ENCODE measurements at places on chromosomes 5 and 9. TPM values are rescaled to one million over a fixed set of nuclear protein-coding genes. Genes with fewer than 3 reads are reported as not detected.

Gene GABRA6
- not detected for total RNA-seq

Gene CTXN3
- not detected for total RNA-seq

Gene GRIA1
- not detected for total RNA-seq

DNA sequence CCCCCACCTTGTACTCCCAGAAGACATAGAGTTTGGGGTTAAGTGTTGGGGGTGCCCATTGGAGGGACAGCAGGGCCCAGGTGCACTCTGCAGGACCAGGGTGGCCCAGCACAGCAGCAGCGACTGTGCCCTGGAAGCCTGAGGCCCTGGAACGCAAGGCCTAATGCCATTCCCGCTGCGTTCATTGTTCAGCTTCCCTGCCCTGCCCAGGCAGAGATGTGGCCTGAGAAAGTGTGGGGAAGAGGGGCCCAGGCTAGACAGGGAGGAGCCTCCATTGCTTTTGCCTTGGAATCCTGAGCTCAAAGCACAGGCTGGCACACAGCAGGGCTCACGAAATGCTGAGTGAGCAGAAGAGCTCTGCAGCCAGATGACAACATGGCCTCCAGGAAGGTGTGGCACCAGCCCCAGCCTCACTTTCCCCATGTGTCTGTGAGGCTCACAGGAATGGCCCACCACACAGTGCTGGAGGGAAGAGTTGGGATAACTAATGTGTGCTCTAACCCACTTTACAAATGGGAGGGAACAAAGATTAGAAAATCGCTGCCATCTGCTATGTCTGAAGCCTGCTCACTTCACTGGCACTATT lies 19.4 kb downstream of the S1PR3 start:
- no peak for DNase-seq

- no peak for DNase-seq
Measured at GRCh38 chr5:154274828-154275185, 84.3 kb downstream of the GALNT10 start.

- DNase-seq = no peak
Measured at GRCh38 chr5:79666758-79667157, 22.9 kb upstream of the CMYA5 start.

GRCh38 chr9:109733690-109734089 lies 46.3 kb upstream of the PALM2AKAP2 start:
- no peak for DNase-seq

Gene ZFP37
- total RNA-seq = 0.64 TPM

- DNase-seq = no peak
Measured at GRCh38 chr9:98517761-98518160, 191.0 kb downstream of the GABBR2 start.

- no peak for DNase-seq
Measured at GRCh38 chr9:75414371-75415160, 326.3 kb downstream of the OSTF1 start.

GRCh38 chr5:142686968-142687367 lies 1.1 kb upstream of the FGF1 start:
- DNase-seq = no peak

- DNase-seq = no peak
Measured at GRCh38 chr9:134526584-134527477, 114.8 kb upstream of the COL5A1 start.

- peak; percentile 34 for DNase-seq
Measured at GRCh38 chr5:100517301-100517974, 17.7 kb upstream of the FAM174A start.

Gene ANKRD18B
- 0.57 TPM for total RNA-seq

- DNase-seq = peak; percentile 34
Measured at GRCh38 chr9:107137495-107138202, 145.4 kb upstream of the RAD23B start.

Gene SLC6A18
- not detected for total RNA-seq

GRCh38 chr5:140367256-140368013 lies 7.4 kb downstream of the SLC4A9 start:
- no peak for DNase-seq

- no peak for DNase-seq
Measured at GRCh38 chr9:15096972-15097371, 186.7 kb upstream of the FREM1 start.

DNA sequence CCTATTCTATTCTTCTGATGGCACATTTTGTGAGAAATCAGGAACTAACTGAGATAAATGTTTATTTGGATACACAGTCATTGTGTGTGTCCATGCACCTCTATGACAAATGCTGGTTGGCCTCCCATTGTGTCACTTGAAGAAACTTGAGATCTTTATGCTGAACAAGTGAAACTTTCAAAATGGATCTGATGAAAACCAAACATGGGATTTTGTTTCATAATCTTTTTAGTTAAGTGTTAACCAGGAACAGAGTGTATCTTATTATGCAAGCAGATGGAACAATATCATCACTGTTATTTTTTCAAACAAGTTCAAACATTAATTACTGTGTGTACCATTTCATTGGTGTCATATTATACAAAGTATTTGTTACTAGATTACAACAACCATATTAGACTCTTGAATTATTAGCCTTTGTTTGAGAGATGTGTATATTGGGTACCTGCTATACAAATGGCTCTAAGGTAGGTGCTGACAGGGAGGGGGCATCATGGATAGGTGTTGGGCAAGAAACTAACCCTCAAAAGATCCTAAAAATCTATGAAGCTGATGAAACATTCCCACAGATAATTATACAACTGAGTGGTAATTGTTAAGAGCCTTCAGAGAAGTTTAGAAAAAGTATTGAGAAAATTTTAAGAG lies 159.8 kb downstream of the PALM2AKAP2 start:
- no peak for DNase-seq

Gene SOX30
- 0.42 TPM for total RNA-seq

DNA sequence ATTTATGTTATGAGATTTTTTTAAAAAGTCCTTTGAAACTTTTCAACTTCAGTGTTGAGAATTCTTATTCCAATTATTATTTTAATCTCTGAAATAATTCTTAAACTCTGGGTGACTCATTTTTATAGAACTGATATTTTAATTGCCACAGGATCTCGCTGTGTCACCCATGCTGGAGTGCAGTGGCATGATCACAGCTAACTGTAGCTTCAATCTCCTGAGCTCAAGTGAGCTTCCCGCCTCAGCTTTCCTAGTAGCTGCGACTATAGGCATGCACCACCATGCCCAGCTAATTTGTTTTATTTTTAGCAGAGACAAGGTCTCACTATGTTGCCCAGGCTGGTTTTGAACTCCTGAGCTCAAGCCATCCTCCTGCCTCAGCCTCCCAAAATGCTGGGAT lies 41.0 kb downstream of the DIMT1 start:
- no peak for DNase-seq

DNA sequence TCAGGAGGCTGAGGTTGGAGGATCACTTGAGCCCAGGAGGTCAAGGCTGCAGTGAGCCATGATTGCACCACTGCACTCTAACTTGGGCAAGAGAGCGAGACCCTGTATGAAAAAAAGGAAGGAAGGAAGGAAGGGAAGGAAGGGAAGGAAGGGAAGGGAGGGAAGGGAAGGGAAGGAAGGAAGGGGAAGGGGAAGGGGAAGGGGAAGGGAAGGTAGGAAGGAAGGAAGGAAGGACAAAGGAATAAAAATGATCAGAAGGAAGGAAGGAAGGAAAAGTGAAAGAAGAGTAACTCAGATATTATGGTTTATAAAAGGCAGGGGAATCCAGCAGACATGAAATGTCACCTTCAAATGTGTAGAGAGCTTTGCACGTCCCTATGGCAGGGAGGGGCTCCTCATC lies 64.4 kb downstream of the USP20 start:
- DNase-seq = no peak

Gene FGF18
- total RNA-seq = not detected

GRCh38 chr5:39486361-39486760 lies 61.6 kb upstream of the DAB2 start:
- DNase-seq = no peak

Gene PCDHGB2
- 1.8 TPM for total RNA-seq

DNA sequence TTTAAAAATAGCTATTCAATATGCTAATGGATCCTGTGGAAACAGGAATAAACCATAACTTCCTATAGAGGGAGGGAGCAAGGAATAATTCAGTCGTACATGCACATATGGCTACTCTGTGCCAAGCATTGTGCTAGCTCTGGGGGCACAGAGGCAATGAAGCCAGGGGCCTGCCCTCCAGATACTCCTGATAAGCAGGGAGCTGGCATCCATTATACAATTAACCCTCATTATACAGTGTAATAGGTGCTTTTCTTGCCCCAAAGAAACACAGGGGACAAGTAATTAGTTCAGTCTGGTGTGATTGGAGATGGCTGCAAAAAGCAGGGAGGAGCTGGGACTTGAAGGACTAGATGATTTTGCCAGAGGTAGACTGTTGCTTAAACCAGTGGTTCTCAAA lies 200.4 kb downstream of the SREK1 start:
- DNase-seq = no peak

- DNase-seq = peak; percentile 95
Measured at GRCh38 chr5:43008363-43009153, 31.6 kb downstream of the ANXA2R start.

- no peak for DNase-seq
Measured at GRCh38 chr9:33840381-33840780, 23.4 kb downstream of the UBE2R2 start.

GRCh38 chr9:132985489-132985888 lies 7.0 kb downstream of the GFI1B start:
- no peak for DNase-seq

Gene PHF24
- not detected for total RNA-seq

DNA sequence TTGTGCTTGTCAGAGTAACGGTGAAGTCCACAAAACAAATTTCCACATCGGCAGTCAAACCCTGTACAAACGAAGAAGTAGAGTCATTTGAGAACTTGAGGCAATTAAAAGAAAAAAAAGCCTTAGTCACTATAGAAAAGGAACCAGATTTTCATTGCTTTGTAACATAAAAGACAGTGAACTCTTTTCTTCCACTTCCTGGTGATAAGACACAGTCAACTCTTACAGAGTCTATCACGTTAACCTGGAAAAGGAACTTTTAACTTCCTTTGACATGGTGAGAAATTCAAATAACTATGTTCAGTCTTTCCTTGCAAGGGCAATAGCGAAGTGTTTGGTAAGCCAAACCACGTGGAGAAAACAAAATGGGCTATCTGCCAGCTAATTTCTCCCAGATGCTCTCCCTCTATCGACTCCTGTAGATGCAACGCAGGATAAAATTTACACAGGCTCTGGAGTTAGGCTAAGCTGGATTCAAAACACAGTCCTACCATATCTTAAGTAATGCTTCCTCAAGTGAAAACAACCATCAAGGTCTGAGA lies 8.9 kb downstream of the ZFAND5 start:
- no peak for DNase-seq

- no peak for DNase-seq
Measured at GRCh38 chr9:113957351-113957750, 81.2 kb downstream of the ZNF618 start.

GRCh38 chr5:14594378-14595074 lies 12.9 kb downstream of the OTULINL start:
- no peak for DNase-seq

Gene IFNK
- not detected for total RNA-seq

- no peak for DNase-seq
Measured at GRCh38 chr5:91443761-91444467, 60.8 kb upstream of the ARRDC3 start.

Gene TMEM174
- not detected for total RNA-seq

GRCh38 chr9:131943351-131943841 lies 136.3 kb downstream of the MED27 start:
- no peak for DNase-seq

DNA sequence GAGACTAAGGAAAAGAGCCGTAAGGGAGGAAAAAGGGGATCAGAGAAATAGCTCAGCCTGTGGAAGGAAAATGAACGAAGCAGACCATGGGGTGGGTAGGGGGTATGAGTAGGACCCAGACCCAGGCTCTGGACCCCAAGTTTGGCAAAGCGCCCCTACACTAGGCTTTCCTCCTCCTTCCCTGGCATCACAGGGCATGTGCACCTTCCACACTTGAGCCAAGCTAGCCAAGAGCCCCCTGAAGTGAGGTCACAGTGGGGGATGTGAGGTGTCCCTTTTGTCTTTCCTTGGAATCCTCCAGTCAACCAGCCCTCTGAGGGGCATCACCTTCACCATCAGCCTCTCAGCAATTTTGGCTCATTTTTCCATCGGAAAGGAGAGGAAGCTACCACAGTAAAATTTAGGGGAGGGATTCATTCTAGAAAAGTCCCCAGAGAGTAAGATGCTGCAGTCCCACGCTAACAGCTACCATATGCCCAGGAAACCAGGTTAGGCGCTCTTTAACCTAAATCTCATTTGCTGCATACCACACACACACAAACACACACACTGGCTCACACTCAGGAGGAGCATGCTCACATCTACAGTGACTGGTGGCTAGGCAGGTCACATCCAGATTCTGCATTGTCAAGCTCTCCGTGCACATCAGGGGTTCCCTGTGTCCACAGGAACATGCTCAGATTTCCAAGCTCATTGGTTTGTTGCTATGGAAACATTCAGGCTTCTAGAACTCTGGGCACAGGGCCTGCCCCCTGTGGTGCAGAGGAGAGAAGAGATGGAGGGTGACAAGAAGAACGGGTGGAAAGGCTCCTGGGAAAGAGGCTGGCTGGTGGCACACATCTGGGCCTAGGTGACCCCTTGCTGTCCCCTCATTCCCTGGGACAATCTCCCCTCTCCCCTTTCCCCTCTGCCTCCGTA lies 9.9 kb downstream of the REEP2 start:
- no peak for DNase-seq

Gene CCL27
- not detected for total RNA-seq

DNA sequence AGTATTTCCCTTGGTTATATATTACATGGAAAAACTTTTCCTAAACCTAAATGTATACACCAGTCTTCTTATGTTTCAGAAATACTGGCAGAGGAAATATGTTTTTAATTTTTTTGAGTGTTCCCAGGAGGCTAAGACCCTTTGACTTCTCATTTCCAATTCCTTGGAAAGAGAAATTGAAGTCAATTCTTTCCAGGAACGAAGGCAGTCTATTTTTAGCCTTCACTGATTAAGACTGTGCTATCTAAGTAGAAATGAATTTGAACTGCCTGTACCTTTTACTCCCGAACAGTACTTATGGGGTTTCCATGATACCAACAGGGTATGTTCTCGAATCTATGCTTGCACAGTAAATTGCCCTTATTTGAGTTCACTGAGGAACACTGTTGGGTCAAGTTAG lies 340.3 kb upstream of the CD180 start:
- DNase-seq = no peak

DNA sequence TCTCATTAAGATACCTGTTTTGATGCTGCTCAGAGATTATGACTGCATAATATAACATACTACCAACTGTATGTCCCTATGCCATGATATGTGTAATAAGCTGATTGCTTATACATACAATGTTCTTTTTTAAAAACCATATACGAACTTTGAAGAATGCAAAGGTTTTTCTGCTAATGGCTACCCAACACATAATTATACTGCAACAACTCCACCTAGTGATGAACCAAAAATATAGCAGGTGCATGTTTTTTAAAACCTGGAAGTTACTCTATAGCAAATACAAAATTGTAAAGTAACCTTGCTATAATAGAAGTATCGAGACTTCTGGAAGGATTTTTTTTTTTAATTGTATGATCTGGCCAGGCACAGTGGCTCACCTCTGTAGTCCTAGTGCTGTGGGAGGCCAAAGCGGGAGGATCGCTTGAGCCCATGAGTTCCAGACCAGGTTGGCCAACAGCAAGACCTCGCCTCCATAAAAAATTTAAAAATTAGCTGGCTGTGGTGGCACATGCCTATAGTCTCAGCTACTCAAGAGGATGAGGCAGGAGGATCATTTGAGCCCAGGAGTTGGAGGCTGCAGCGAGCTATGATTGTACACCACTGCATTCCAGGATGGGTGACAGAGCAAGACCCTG lies 49.1 kb downstream of the HOMER1 start:
- no peak for DNase-seq

GRCh38 chr9:91726406-91727100 lies 223.5 kb downstream of the ROR2 start:
- DNase-seq = no peak
